Hippocampal formation (tissue), 2 donors: ENCODE measurements at places on chromosomes 12 and 14.

DNA sequence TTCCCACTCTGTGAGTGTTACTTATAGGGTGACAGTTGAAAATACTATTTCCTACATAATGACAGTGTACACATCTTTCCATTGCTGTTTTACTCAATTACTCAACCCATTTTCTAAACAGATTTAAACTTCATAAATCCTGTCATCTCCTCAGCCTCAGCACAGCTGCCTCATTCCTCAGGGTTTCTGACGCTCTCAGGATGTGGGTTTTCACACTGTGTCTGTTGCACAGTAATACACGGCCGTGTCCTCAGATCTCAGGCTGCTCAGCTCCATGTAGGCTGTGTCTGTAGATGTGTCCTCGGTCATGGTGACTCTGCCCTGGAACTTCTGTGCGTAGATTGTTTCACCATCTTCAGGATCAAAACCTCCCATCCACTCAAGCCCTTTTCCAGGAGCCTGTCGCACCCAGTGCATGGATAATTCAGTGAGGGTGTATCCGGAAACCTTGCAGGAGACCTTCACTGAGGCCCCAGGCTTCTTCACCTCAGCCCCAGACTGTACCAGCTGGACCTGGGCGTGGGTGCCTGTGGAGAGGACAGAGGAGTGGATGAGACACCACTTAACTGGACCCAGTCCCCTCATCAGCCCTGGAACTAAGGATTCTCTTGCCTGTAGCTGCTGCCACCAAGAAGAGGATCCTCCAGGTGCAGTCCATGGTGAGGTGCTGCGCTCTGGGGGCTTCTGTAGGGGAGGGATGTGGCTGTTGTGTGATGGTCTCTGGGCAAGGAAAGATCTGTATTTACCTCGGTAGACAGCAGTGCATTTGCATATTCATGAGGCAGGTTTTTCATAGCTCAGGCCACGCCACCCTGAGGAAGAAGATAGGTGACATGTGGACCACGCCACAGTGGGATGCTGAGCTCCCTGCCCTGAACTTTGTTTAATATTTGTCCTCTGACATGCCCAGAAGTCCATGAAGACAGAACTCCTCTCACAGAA, 750.2 kb downstream of the TMEM121 start:
- no peak for DNase-seq

GRCh38 chr12:93766796-93767523, 89.8 kb downstream of the CRADD start:
- DNase-seq: peak; percentile 59

- DNase-seq: no peak
Observed at GRCh38 chr12:100668945-100669536, 95.6 kb downstream of the GAS2L3 start.

DNA sequence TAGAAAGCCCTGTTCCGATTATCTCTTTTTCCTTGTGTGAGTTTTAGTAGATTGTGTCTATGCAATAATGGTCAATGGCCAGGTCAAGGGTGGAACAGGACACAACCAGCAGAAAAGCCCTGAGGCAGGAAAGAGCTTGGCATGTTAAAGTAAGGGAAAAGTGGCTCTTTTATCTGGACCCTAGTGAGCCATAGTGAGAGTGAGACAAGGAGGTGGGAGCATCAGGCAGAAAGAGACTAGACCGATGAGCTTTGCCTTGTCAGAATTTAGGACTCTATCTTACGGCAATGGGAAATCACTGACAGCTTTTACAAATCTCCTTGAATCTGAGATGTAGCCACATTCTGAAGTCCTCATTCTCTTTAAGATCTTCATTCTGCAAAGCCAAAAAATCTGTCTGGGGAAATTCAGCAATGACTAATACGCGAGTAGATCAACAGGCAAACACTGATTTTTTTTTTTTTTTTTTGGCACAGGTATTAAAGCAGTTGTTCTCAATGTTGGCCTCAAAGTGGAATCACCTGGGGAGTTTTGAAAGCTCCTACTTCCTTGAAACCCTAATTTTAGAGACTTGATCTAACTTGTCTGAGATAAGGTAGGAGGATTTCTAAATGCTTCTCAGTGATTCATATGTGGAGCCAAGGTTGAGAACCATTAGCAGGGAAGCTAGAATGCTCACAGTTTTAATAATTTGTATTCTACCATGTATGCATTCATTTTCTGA, 33.9 kb downstream of the TMEM19 start:
- no peak for DNase-seq

DNA sequence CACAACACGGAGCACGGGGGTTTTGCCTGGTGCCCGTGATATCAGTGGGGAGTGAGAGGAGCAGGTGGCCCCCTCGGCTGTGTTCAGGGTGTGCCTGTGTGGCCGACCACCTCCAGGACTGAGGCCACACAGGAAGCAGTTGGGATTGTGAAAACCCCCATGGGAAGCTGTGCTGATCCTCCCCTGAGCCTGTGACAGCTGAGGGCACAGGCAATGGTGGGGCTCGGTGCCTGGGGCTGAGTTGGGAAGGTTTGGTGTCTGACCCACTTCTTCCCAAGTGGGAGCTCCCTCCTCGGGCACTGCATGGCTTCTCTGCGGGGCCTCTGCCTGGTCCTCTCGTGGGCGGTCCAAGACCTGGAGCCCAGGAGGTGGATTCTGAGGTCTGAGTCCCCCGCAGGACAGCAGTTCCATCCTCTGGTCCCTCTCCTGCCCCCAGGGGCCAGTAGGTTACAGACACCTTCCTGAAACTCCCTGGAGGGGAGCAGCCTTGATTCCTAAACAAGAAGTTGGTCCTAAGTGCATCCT, 17.9 kb downstream of the PACS2 start:
- DNase-seq: no peak

GRCh38 chr12:31702047-31702446, 26.8 kb downstream of the AMN1 start:
- DNase-seq: no peak

GRCh38 chr14:91354221-91354916, 63.3 kb downstream of the CCDC88C start:
- no peak for DNase-seq

- no peak for DNase-seq
Observed at GRCh38 chr14:33510063-33510481, 440.8 kb downstream of the EGLN3 start.

- no peak for DNase-seq
Observed at GRCh38 chr12:27290501-27291168, 42.0 kb upstream of the BMAL2 start.

GRCh38 chr14:52026901-52027300, 37.6 kb downstream of the RTRAF start:
- peak; percentile 57 for DNase-seq

DNA sequence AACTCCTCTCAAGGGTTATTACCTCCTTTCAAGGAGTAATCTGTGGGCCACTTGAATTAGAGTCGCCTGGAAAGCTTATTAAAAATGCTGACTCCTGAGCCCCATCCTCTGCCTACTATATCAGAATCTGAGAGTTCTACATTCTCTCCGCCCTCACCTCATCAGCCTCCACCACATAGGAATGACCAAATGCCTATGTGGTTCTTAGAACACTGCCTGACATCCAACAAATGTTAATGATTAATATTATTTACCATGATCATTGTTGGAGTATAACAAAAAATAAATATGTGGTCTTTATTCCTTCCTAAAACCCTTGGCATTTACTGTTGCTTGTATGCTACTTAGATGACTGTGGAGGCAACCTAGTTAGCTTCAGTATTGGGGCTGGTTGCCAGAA, 91.9 kb downstream of the BBS10 start:
- no peak for DNase-seq

DNA sequence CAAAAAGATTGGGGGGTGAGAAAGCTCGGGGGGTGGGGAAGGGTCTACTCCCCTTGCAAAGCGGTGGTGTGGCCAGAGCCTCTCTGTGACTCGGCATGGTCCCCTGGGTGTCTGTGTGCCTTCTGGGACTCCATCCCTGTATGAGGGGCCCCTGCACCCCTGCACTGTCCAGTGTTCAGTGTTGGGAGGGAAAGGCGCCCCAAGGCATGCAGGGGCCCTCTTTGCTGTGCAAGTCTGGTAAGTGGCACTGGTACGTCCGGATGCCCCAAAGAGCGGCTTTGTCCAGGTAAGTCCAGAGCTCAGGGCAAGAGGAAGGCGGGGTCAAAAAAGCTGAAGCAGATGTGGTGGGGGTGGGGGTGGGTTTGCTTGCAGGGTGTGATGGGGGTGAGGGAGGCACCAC, 23.7 kb downstream of the RTL1 start:
- DNase-seq: no peak

- no peak for DNase-seq
Observed at GRCh38 chr14:42228611-42229010, 621.9 kb downstream of the LRFN5 start.

- no peak for DNase-seq
Observed at GRCh38 chr14:37167151-37168047, 5.0 kb downstream of the SLC25A21 start.

DNA sequence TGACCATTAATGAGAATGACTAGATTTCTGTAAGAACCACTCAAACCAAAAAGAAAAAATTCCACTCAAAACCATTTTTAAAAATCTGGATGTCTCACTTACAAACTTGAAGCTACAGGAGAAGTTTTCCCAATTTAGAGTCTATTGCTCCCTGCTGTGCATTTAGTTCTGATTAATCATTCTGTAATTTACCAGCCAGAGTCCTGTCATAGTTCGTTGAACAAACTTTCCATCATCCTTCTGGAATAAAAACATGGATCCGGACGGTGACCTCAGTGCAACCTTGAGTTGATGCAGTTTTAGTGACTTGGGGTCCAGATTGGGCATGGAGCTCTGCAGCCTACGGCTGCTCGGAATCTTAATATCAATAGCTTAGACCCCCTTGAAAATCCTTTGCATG, 73.4 kb downstream of the PRMT8 start:
- DNase-seq: no peak

DNA sequence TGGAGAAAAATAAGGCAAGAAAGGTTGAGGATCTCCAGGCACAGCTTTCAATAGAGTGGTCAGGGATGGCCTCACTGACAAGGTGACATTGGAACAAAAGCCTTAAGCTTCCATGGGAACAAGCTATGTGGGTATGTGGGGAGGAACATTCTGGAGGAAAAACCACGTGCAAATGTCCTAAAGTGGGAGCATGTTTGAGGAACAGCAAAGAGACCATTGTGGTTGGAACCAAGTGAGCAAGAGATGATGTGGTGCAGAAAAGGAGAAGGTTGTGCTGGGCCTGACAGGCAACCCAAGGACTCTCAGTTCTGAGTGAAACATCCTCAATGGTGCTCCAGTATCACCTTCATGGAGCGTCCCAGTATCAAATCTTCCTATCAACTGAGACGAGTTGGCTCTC, 184.0 kb downstream of the CAND1 start:
- DNase-seq: no peak
